ENCODE measurements at places on chromosomes 13 and 19.

- no peak for DNase-seq
Observed at GRCh38 chr19:46954993-46955812, 64.4 kb upstream of the NPAS1 start.

- no peak for DNase-seq
Observed at GRCh38 chr19:56112313-56112709, 8.8 kb downstream of the ZNF787 start.

DNA sequence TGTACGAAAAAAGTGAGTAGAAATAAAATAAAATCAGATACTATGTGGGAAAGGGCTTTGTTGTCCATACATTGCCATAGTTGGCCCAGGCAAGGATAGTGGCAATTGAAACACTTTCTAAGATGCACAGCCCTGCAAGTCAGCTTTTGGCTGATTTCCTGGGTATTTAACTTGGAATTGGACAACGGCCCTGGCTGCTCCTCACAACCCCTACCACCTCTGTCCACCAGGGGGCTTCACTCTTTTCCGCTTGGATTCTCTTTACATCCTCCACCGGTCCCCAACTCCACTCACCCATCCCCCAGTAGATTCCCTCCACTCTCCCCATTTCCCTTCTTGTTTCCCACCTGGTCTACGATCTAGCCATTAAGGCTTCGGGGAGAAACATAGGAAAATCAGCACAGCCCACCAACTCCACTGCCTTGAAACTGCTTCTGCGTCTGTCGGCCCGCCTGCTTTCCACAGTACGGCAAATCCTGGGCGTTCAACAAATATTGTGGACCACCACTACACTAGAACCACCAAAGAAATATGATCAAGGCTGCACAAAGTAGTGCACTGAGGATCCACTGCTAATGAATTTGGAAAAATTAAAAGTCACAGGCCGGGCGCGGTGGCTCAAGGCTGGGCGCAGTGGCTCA lies 48.6 kb upstream of the GTF3A start:
- no peak for DNase-seq

GRCh38 chr19:49817964-49818648 lies at the start of gene MED25:
Gene MED25 (plus strand): TSS chr19:49818289. CDS start chr19:49818342, 53 bp downstream.
- peak; percentile 93 for DNase-seq

GRCh38 chr19:50434525-50434924 lies 1.8 kb downstream of the MYBPC2 start:
- no peak for DNase-seq

DNA sequence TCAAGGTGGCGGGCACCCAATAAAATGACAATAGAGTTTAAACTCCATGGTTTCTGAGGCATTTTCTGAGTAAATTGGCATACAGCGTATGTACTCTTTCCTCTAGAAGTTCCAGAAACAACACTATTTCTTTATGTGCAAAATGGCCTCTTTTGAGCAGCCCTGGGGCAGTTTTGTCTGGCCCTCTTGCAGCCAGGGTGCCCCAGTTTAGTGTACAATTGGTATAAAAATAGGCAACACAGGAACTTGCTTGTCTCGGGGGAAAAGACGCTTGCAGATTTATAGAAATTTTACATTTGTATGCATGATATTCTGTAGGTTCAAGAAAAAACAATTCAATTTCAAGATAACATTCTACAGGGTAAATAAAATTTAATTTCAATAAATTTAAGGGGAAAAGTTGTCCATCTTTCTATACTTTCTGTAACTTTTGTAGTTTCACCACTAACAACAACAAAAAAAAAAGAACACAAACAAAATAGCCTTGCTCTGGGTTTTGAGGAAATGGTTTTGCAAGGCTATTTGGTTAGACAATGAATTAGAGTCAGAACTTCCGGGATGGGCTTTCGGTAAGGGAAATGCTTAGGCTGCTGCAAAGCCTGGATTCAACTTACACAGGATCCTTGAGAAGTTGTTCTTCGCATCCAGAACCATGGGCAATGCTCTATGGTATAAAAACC lies 45.3 kb downstream of the LRCH1 start:
- DNase-seq: no peak

DNA sequence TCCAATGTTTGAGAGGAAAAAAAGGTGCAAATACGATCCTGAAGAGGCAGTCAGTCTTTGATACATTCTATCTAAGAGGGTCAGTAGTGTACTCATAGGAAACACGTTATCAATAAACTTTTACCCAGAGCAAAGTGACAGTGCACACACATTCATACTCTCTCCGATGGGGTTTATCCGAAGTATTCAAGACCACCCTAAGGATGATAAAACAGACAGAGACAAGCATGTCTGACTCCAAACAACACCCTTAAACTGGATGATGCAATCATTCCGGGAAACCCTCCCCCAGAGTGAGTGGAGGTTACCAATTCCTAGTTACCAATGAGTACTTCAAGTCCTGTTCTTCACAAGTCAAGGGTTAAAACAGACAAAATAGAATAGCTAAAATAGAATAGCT lies 79.1 kb downstream of the DNAJC3 start:
- no peak for DNase-seq

- DNase-seq: no peak
Observed at GRCh38 chr19:5958074-5958850, 19.7 kb downstream of the RANBP3 start.

DNA sequence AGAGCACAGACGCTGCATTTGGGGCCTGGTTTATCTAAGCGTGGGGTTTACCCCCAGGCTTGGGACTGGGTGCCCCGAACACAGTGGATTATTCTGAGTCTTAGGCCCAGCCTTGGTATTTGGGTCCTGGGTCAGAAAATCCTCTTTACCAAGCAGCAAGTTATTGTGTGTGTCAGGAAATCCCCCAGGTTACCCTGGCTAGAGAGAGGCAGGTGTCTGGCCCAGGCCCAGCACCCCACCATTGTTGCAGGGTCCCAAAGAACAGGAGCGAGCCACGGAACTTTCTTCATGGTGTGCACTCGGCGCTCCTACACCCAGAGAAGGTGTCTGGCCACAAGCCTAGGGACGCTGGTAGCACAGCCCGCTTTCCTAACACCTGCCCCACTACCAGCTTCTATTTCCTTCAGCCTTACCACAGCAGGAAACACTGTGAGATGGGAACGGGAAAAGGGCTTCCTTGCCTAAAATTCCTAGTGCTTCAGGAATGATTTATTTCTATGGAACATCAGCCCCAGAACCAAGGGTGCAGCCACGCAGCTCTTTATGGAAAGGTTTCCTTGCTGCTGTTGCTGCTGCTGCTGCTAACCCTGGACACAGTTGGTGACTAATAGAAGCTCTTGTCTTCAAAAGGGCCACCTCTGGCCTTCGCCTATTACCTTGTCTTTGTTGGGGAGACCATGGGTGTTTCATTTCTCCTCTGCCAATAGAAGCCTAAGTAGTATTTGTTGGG lies 7.4 kb upstream of the CDX2 start:
- no peak for DNase-seq

GRCh38 chr13:50745542-50746115 lies 97.9 kb downstream of the DLEU7 start:
- DNase-seq: no peak

DNA sequence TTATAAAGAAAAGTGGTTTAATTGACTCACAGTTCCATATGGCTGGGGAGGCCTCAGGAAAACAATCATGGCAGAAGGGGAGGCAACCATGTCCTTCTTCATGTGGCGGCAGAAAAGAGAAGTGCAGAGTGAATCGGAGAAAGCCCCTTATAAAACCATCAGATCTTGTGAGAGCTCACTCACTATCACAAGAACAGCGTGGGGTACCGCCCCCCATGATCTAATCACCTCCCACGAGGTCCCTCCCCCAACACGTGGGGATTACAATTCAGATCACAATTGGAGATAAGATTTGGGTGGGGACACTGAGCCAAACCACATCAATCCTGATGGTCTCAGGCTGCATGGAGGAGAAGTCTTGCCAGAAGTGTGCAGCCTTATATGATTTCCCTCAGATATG lies 26.0 kb downstream of the TM9SF2 start:
- no peak for DNase-seq

DNA sequence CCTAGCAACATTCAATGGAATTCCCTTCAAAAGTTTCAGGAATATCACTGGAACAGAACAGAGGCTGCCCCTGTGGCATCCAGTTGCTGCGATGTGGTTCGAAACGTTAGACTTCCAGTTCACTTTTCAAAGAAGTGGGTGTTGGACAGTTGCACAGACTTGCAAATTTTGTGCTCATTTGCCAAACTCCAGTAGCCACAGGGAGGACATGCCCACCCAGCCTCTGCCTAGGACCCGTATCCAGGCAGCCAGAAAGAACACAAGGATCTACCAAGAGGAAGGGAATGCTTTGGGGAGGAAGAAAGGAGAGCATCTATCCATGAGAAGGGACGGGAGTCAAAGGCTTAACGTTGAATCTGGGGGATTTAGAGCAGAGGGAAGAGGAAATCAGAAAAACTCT lies at the start of gene METTL21C:
TSS of gene METTL21C (minus strand) at position 108 of the 400 bp plus-strand sequence. CDS start 546 bp downstream, outside the sequence.
- DNase-seq: no peak

DNA sequence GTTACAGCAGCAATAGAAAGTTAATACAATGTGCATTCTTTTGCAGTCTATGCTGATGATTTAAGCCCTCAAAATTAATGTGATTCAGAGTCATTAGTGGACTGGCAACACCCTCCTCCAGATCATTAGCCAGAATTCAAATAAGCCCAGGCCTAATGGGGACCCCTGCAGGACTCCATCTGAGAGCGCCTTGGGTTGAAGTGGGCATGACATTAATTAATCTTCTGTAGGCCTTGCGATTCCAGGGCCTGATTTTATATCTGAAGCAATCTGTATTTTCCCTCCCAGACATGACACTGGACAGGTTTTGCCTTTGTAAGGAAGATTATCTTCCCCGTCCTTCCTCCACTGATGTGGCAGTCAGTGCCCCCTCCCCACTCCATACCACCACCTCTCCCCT lies 442.9 kb downstream of the FOXO1 start:
- DNase-seq: no peak

DNA sequence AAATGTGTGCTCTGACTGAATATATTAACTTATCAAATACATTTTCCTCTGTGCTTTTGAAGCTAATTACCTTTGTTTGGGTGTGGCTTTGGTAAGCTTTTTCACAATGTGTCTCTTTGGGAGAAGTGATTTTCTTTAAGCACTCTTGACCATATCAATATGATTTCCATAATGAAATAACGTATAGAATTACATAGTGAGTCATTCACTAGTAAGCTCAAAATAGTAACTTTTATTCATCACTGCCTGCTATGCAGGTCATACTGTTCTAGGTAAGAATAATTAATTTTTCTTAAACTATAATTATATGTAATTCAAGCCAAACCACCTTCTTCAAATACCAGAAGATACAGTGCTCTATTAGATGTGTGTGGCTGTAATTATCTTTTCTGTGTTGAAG lies 480.7 kb downstream of the MYO16 start:
- DNase-seq: no peak

GRCh38 chr13:85970727-85971126 lies 171.5 kb upstream of the SLITRK6 start:
- DNase-seq: no peak

DNA sequence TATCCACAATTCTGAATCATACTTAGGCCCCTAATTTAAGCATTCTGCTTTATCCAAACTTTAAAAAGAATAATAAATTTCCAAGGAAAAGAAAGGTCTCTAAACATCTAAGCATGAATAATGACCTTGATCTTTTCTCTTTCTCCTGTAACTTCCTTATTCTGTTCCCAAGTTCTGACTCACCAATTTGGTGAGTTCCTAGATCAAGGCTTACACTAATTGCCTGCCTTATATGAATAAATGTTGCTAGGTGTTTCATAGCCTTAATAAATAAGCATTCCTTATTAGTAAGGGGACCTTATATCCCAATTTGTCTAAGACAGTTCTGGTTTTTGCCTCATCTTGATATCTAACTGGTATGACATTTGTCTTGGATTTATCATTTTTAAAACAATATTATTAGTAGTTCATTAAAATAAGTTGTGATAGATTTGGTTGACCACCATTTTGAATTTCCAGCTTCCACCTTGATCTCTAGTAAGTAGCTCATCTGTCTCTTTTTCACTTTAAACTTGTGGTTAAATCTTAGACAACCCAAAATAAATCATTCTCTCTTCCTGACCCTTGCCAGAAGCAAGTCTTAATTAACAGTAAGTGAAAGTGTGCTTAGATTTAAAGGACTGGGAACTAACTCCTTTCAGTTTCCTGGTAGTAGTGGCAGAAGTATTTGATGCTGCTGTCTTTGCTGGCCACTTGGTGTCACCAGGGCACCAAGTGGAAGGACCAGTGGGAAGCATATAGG lies 121.2 kb upstream of the MLNR start:
- no peak for DNase-seq

GRCh38 chr13:33345842-33346241 lies 60.3 kb upstream of the STARD13 start:
- no peak for DNase-seq

DNA sequence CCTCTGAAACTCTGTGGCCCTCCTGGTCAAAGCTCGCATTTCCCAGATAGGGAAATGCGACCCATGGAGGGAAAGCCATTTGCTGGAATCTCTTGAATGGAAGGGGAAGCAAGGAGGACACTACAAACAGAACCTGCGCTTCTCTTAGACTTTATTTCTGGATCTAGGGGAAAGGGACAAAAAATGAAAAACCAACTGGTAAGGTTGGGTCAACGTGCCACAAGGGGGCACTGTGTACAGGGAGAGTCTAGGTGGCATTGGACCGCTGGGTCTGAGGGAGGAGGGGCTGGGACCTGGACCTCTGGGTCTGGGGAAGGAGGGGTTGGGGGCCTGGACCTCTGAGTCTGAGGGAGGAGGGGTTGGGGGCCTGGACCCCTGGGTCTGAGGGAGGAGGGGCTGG lies 5.0 kb downstream of the KLK4 start:
- DNase-seq: no peak

DNA sequence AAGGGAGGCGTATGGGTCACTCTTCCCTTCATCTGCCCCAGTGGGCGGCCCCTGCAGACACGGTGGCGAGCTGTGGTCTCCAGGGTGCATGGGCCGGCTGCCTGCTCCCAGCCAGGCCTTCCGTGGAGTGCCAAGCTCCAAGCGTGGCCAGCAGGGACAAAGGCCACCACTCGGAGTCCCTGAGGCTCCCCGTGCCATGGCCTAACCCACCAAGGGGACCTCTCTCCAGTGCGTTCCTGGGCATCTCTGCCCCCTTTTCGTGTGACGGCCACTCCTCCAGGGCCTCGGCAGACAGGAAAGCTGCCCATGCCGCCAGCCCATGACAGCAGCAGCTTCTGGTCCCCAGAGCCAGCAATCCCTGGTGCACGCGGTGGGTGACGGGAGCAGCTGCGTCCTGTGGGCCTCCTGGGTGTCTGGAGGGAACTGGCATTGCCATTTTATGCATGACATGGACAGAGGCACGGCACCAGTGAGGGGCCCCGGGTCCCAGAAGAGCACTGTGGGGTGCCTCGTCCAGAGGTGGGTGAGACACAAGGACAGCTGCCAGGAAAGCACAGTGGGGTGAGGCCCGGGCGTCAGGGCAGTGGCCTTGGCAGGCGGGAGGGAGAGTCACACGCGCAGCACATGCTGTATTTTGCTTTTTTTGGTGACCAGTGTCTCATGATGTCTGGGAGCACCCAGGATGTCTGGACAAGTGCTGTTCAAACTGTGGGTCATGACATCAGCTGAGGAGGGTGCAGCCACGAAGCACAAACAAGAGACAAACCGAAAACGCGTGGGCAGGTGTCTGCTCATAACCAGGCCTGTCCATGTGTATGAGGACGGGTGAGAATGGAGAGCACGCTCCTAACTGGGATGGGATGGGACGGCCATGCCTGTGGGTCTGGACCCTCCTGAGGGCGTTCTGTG lies 32.3 kb downstream of the CEBPG start:
- DNase-seq: no peak

GRCh38 chr13:113216254-113217048 lies 7.0 kb downstream of the CUL4A start:
- no peak for DNase-seq
